ENCODE measurements at places on chromosomes 11 and 22. TPM values are rescaled to one million over a fixed set of nuclear protein-coding genes. Genes with fewer than 3 reads are reported as not detected.
A peak's percentile ranks its signal among the peaks of the same experiment; 100 is the strongest.

- no peak for DNase-seq
These were observed 24.0 kb upstream of the CREB3L1 start for GRCh38 chr11:46253258-46254132.

Gene CD3G
- total RNA-seq: 0.76 TPM

DNA sequence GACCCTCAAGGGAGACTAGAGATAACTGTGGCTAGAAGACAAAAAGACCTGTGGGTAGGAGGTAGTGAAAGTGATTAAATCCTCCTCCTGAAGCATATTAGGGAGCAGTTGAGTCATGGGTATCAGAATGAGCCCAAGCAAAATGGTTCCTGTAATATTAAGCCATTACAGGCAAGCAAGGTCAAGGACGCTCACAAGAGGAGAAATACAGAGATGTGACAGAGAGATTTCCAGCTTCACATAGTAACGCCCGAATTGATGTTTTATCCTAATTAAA lies 77.7 kb downstream of the FAM76B start:
- DNase-seq: no peak

DNA sequence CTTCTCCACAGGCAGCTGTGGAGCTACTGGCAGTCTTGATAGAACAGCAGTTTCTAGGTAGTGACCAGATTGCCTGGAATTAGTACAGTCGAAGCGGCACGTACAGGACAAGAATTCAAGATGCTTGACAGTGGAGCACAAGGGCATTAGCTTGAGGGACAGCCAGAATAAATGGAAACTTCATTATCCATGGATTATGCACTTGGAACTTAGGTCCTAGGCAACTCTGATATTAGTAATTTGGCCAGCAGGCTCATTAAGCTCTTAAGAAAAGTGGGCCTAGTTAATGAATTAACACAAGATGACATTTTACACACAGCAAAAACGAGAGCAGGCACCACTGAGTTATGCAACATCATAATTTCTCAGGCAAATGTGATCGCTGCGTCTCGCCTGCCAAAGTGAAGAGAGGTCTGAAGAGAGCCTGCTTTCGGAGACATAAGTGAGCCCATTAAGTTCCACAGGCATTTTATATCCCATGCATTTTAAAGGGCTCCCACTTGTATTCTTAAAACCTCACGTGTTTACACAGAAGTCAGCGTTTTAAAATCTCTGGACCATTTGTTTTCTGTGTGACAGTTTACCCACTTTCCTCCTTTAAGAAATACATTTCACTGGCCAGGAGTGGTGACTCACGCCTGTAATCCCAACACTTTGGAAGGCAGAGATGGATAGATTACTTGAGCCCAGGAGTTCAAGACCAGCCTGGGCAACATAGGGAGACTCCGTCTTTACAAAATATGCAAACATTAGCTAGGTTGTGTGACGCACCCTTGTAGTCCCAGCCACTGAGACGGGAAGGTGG lies 66.2 kb downstream of the COMMD9 start:
- DNase-seq: no peak

DNA sequence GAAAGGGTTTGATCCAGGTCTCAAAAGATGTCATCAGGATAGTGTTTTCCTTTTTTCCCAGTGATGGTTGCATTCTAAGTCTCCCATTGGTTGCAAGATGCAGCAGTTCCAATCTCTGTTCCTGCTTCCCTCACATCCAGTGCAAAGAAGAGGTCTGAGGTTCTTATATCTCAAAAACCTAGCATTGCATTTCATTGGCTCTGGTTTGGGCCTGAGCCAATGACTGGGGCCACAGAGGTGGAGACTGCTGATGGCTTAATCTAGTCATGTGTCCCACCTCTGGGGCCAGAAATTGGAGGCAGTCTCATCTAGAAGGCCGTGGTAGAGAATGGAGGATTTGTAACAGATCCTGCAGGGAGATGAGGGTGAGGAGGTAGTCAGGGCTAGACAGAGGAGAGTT lies 13.2 kb upstream of the MICAL2 start:
- no peak for DNase-seq

Gene NLRP10
- total RNA-seq: not detected

Gene GPR83
- 0.10 TPM for total RNA-seq

GRCh38 chr22:24952837-24953383 lies 394 bp downstream of the KIAA1671 start:
- DNase-seq: peak; percentile 66

DNA sequence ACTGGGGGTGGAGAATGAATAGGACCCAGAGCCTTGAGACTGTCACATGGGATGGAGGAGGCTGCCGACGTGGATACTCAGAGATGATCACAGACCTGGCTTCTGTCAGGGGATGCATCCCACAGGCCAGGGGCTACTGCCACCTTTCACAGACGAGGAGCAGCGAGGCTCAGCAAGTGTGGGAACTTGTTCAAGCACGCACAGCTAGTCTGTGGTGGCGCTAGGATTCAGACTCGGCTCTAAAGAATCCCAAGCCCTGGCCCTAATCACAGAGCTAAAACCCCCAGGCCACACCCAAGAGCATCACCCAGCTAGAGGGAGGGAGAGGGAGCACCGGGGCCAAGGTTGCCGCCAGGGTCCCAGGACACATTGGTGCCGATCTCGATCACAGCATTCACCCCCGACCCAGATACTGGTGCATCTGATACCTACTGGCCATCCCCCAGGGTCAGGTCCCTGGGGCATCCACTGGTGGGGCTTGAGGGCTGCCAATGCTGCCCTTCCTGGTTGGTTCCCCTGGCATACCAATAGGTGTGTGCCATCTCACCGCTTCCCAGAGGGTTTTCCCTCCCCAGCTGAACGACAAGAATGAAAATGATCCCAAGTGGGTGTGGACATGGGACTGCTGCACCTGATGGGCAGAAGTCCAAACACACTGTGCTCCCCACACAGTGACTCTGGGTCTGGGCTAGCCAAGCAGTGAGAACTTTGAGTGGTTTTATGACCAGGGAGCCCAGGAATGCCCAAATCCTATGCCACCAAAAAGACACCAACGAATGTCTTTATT lies 6.2 kb downstream of the CHST1 start:
- DNase-seq: no peak

GRCh38 chr11:12460466-12460865 lies 83.1 kb downstream of the PARVA start:
- DNase-seq: no peak

DNA sequence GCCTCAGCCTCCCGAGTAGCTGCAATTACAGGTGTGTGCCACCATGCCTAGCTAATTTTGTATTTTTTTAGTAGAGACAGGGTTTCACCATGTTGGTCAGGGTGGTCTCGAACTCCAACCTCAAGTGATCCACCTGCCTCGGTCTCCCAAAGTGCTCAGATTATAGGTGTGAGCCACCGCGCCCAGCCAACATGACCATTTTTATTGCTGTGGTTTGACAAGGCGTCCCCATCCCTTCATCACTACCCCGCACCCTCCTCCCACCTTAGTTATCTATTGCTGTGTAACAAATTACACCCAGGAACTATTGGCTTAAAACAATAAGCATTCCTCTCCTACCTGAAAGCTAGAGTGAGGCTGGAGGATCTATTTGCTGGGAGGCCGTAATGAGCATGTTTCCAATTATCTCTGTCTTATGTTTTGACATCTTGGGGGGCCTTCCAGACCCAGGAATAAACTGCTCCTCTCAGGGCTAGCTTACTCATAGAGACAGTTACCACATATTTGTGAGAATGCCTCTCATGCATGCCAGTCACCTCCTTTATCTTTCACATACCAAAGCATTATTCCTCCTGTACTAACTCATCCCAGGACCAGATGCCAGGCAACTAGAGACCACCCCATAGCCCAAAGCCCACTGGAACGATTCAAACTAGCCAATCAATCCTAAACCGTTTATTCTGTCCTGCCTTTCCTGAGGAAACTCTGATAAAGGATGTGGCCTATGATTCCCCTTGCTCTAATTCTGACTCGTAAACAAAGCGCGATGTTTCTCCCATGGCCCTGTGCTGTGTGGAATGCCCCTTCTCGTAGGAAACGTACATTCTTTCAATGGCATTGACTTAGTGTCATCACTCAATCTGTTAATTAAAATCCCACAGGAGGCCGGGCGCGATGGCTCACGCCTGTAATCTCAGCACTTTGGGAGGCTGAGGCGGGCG lies 19.4 kb downstream of the SNU13 start:
- DNase-seq: no peak

Gene MYO7A
- 7.5 TPM for total RNA-seq

DNA sequence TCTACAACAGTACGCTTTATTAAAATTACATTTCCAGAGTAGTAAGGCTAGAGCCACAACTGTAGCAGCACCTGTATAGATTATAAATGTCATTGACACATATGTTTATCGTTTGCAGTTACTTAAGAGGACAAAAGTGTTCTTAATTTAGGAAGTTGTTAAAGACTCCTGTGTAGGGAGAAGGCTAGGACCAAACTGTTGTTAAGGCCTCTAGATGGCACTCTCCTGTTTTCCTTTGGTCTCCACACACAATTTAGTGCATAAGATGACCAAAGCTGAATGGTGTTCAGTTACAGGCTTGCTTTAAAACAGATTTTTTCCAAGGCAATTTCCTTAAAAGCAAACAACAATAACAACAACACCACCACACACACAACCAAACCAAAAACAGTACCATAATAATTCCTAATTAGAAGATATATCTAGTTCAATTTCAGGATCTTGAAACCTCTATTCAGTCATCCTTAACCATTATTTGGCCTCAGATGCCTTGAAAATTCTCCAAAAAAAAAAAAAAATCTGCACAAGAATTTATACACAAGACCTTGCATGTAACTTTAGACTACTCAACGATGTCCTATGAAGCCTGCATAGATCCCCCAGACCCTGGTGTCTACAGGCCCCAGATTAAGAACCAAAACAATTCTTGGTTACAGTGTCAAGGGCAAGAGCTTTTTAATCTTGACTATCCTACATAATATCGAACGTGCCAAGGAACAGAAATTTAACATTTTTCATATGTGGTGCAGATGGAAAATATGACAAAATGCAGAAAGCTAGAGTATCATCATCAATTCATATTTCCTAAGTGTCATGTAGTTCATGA lies 42.6 kb upstream of the APOA1 start:
- DNase-seq: no peak

- DNase-seq: no peak
These were observed 49.5 kb upstream of the B3GNT6 start for GRCh38 chr11:76984743-76985142.

Gene CCDC89
- total RNA-seq: 0.39 TPM

Gene LARGE1
- 103 TPM for total RNA-seq

- no peak for DNase-seq
These were observed 21.6 kb upstream of the GDPD4 start for GRCh38 chr11:77322926-77323590.

DNA sequence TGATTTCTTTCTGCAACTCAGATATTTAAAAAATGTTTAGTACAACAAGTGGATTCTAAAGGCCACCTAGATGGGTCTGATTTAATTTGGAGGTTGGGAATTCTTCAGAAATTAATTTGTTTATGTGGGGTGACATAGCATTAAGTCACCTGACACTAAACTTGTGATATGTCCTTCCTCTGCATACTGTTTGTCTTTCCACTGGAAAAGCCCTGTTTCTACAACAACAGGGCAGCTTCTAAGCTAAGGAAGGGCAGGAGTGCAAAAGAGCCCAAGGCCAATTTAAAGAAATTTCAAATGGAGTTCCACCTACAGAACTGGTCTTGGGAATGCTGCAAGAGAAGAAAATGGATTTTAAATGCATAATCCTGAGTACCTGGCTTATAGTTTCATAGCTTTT lies 319.2 kb downstream of the SOX6 start:
- no peak for DNase-seq

DNA sequence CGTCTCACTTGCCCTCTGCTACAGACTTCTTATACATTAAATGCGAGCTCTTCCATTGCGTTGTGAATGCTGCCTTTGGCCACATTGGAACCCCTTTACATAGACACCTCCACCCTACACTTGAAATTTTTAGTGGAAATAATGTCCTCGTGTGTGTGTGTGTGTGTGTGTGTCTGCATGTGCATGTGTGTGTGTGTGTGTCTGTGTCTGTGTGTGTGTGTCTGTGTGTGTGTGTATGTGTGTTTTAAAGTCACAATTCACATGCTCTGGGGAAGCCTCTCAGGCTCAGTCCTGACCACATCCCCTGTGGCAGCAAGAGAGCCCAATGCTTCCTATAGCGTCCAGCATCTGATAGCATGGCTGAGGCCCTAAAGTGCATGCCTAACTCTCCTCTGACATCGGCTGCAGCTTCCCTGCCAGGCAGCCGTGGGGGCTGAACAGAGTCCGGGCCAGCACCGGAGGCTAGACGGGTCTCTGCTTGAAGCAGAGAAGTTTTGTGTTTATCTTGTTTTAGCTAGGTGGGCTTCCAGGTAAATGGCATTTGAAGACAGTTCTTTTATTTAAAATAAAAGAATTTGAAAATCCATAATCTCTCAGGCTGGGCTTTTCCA lies 64.5 kb upstream of the EMID1 start:
- DNase-seq: no peak

GRCh38 chr11:5297721-5298323 lies 3.9 kb downstream of the OR51B4 start:
- no peak for DNase-seq

Gene TBX10
- total RNA-seq: not detected

Gene PRG2
- not detected for total RNA-seq

Gene FOLR3
- total RNA-seq: 3.5 TPM

DNA sequence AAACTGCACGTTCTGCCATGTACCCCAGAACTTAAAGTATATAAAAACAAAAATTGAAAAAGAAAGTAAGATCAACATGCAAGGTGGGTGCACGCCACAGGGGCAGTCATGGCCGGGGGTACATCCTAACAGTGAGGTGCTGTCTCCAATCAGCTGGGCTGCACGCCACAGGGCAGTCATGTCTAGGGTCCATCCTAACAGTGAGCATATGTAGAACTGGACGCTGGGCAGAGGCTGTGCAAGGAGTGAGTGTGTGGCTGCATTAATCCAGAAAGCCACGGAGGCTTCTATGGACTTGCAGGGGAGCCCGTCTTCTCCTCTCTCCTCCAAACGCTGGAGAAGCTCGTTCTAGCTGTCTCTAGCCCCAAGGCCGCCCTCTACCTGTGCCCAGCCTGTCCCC lies 1105.0 kb downstream of the BRD1 start:
- DNase-seq: no peak

- DNase-seq: no peak
These were observed 48.3 kb downstream of the TCF20 start for GRCh38 chr22:42222140-42222539.

GRCh38 chr22:37176464-37177061 lies 11.5 kb downstream of the C1QTNF6 start:
- DNase-seq: peak; percentile 70

Gene KRTAP5-7
- total RNA-seq: not detected

DNA sequence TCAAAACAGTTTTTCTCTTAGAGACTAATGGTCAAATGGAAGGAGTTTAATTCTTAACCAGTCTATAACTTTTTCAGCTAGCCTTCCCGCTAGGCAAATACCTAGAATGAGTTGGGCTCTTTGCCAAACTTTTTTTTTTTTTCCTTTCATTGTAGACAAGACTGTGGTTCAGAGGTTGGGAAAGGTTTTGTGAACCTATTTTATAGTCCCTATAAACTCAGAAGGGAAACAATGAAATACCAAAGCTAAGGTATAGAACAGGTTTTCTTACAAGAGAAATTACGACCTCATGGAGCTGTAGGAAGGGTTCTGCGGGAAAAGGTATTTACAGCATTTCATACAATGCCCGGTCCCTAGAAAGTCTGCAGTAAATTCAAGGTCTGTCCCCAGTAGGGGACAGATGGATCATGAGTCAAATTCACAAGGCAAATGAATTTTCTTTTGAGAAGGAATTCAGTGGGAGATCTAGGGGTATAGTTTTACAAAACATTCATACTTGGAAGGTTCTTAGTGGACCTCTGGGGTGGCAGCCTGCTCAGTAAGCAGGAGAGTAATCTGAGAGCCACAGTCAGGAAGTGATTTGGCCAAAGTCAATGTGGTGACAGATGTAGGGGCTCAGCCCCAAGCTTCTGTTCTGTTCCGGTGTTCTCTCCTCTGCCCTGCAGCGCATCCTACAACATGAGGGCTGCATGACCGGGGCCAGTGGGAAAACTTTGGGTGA lies 146.8 kb downstream of the DBX1 start:
- no peak for DNase-seq
